ENCODE measurements at places on chromosomes 1 and 21.

DNA sequence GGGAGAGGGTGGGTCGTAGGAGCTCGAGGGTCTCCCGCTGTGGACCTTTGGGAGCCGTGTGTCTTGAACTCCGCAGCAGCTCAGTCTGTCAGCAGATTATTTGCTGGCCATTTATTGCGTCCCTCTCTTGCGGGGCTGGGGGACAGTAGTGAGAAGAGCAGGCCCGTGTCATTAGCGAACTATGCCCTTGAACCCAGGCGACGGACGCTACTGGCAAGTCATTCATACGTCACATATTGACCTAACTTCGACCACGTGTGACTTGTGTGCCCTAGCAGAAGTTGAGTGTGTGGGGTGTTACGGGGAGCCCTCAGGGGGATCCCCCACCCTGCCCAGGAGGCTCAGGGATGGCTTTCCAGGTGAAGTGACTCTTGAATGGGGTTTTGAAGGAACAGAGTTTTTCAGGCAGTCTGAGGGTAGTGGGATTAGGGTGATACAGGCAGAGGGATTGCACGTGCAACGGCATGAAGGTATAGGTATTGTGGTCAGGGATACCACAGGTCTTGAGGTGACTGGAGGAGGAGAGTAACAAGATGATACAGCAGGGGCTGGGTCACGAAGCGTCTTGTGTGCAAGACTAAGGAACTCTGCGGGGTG is 13.0 kb downstream of the RCC1 start:
- DNase-seq: no peak

- DNase-seq: no peak
Measured at GRCh38 chr1:210786546-210786945, 347.4 kb downstream of the KCNH1 start.

GRCh38 chr1:53412285-53413174 is 46.7 kb upstream of the DMRTB1 start:
- no peak for DNase-seq

DNA sequence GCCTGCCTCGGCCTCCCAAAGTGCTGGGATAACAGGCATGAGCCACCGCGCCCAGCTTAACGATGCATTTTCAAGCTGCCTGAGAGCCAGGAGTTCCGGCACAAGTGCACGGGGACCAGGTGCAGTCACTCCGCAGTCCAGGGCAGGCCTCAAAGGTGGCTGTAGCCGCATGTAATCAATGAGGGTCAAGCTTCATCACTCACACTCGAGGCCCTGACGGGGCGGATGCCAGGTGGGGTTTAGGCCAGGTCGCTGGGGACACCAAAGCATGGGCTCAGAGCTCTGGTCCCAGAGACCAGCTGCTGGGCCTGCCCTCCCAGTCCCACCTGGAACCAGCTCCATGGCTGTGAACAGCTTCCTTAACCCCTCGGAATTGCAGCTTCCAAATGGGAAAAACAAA is 26.1 kb upstream of the GPR153 start:
- no peak for DNase-seq

- DNase-seq: no peak
Measured at GRCh38 chr1:58104960-58105359, 441.6 kb downstream of the OMA1 start.

DNA sequence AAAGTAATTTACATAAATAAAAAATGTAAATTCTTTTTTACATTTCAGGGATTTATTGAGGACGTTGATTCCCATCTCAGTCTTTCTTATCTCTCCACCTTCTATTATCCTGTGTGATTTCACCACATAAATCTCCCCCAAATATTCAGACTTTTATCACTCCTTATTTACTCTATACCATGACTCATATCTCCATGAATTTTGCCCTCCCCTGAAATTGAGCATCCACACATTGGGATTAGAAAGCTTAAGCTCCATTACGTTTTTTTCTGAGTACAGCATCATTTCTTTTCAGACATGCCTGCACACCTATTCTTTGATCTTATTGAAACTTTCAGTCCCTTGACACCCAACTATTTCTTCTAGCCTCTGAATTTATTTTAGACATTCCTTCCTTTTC is 111.2 kb downstream of the IFI44 start:
- DNase-seq: no peak

DNA sequence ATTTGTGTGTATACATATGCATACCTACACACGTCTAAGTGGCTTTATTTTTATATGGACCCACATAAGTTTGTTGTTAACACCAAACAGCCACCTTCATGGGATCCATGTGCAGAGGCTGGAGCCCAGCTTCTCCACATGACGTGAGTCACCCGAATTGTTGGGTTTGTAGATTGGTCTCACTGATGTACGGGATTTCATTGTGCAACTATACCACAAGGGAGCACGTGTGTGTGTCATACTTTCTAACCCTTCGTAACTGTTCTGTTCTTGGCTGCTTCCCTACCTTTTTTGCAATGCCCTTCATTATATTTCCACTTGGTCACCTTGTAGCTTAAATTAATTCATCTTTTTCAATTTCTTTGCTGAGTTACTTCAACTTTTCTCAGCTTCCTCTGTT is 21.0 kb downstream of the SPRTN start:
- no peak for DNase-seq

- no peak for DNase-seq
Measured at GRCh38 chr1:102566182-102566581, 542.1 kb downstream of the COL11A1 start.

DNA sequence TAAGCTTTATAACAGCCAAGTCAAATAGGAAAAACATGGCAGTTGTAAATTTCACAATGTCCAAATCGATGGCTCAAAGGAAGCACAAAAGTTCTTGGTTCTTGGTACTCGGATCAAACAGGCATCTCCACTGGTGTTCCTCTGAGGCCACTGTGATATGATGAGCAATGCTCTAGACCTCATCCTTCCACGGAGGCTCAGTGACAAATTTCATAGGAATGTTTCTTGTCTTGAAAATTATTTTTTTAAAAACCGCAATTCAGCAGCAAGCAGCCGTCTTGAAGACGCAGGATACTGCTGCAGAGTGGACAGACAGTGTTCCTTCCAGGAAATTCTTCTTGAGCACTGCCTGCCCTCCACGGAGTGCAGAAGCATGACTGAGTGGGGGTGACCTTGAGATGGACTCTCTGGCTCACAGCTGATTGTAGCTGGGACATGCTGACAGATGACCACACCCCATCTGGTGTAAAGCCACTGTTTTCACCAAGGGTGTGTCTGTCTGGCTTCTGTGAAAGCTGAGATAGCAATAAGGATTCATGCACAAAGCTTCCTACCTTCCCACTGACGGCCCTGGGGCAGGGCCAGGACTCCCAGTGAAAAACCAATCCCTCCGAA is 61.9 kb downstream of the TIAM1 start:
- DNase-seq: no peak

DNA sequence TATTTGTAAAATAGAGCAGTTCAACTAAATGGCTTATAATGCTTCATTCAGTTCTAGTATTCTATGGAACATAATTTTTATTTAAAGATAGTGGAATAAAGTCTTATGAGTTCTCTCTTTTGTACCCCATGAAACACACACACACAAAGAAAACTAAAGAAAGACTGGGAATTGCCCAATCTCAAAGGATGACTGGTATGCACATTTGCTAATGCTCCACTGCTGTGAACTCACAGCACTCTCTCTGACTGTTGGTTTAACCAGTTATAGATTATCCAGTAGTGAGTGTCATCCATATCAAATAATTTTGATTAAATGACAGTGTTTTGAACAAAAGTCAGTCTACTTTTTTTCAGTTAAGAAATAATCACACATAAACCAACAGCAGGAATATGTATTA is 1082.4 kb upstream of the B3GALT2 start:
- DNase-seq: no peak

DNA sequence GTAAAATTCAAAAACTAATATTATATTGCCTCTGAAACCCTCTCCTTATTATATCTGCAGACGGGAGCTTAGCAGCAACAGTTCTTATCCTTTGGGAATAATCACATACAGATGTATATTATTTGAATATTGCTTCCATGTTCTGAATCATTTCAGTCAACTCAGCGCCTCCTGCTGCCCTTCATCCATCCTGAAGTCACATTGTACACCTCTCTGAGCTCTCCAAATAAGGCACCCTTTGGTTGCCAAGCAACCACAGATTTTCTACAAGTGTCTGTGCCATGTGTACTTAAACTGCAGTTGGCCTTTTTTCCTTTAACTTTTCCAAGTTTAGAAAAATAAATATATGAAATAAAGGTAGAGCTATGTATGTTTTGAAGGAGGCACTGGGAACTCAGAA is 384.3 kb downstream of the LRRIQ3 start:
- no peak for DNase-seq

DNA sequence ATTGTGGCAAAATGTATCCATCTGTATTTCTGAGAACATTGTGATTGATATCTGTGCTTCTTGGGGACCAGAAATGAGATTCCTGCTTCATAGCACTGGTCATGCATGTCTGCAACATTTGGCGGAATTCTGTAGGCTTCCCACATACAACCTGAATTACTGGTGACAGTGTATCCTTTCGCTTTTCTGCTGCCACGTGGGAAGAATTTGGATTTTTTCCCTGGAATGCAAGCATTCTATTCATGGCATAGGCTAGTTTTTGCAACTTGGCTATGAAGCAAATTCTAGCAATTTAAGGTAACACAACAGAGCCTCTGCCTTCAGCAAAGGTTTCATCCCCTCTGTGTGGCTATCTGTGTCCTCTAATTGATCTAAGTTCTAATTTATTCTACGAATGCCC is 85.9 kb downstream of the BCAR3 start:
- no peak for DNase-seq

DNA sequence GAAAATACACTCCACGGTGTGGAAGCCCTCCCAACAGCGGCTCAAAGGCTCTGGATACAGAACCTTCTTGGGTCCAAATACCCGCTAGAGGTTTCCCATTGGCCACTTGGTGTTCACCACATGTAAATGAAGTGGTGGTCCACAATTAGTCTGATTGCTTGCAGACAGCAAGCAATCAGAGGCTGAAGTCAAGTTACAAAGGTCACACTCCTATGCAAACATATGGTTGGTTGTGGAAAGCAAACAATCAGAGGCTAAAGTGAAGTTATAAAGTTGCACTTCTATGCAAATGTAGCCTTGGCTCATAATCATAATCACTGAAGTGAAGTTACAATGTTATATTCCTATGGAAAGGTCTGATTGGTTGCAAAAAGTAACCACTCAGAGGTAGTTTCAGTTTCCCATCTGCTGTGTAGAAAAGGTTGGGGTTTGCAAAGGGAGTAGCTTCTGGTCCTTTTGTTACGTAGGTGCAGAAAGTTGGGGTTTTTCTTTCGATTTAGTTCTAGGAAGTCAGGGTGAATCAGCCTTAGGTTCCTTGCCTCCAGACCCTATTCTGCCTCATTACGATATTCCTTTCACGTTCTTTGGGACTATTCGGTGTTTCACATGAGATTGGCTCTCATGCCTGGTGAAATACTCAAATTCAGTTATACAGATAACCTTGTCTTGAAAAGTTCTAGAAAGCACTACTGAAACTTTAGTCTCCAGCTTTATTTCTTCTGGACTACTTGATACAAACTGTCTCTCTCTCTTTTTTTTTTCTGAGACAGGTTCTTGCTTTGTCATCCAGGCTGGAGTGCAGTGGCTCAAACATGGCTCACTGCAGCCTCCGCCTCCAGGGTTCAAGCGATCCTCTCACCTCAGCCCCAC is 36.7 kb upstream of the MTF2 start:
- DNase-seq: no peak

DNA sequence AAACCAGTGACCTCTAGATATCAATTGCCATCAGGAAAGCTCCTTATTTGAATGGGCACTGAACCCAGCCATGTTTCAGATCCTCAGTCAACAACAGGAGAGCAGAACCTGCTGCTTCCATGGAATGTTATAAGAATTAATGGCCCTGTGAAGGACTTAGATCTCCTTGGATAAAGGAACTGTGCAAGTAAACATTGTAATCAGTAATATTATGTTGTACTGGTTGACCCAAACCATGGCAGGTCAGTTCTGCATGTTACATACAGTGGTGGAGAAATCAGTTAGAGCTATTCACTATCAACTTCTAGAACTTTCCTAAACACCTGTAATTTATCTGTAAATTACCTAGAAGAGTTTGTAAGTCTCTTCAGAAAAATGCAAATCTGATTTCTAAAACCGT is 11.2 kb upstream of the CLDN8 start:
- no peak for DNase-seq

GRCh38 chr21:26112127-26112742 is 58.3 kb downstream of the APP start:
- DNase-seq: no peak

- DNase-seq: no peak
Measured at GRCh38 chr1:112506306-112506705, 2.5 kb upstream of the WNT2B start.

Measured in neural crest cell (in vitro differentiated cells).